ENCODE measurements at places on chromosomes 12 and 14.

- DNase-seq, result no peak
These were observed 16.8 kb downstream of the FLVCR2 start for GRCh38 chr14:75595226-75595625.

DNA sequence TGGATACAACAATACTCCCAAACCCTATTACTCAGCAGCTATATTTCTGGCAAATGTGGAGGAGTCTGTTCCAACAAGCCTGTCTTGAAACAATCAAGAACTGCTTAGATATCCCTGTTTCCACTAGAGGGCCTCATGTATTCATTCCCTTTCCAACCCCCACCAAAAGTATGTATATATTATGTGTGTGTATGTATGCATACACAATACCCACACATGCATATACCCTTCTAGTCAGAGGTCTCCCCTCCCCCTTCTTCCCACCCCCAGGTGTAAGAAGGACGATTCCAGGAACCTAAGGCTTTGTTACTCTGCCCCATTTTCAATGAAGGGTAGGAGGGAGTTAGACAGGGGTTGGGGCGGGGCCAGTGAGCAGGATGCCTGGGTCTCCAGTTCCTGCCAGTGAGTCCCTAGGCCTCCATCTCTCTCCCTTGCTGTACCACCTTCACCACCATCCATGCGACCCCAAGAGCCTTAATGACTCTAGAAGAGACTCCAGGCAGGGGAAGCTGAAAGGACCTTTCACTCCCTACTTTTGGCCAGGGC lies at the start of gene DGKA:
DGKA (plus strand) TSS at position 392 of the 546 bp plus-strand sequence. CDS start 5,342 bp downstream, outside the sequence.
- DNase-seq, result peak; percentile 71

GRCh38 chr12:109592905-109593272 lies 19.3 kb downstream of the MVK start:
- DNase-seq, result no peak

GRCh38 chr12:24561411-24561871 lies 387.5 kb downstream of the BCAT1 start:
- peak; percentile 52 for DNase-seq

DNA sequence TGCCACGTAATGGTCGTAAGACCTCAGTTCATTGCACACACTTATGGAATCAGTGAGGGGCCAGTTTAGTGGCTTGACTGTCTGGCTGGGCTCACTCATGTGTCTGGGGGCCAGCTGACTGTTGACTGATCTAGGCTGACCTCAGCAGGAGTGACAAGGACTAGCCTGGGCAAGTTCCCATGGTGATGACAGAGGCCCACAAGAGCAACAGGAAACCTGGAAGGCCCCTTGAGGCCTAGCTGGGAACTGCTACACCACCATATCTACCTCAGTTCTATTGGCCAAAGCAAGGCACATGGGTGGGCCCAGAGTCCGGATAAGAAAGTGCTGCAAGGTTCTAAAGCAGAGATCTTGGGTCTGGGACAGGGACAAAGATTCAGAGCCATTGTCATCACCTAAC lies 21.3 kb upstream of the RFLNA start:
- peak; percentile 64 for DNase-seq

DNA sequence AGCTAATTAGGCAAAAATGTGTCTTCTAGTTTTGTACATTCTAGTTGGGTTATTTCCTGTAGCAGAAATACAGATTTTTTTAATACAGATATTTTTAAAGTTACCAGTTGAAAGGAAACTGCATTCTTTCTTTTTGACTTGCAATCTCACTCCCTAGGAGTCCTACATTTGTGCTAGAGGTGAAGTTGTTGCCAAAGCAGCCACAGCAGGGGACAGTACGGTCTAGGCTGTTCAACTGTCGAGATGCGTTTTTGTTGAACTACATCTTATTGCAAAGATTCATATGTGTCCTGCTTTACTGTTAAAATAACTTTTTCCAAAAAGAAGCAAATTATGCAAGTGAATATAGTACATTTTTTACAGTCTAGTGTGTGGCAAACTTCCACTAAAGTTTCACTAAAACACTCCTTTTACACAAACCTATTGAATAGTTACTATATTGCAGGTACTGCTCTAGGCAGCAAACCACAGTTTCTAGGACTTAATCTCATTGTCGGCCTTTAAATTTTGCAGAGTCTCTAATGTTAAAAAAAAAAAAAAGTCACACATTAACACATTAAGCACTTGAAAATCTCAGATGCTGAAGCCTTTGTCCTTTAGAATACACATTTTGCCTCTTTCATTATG lies 30.2 kb upstream of the SRGAP1 start:
- no peak for DNase-seq

DNA sequence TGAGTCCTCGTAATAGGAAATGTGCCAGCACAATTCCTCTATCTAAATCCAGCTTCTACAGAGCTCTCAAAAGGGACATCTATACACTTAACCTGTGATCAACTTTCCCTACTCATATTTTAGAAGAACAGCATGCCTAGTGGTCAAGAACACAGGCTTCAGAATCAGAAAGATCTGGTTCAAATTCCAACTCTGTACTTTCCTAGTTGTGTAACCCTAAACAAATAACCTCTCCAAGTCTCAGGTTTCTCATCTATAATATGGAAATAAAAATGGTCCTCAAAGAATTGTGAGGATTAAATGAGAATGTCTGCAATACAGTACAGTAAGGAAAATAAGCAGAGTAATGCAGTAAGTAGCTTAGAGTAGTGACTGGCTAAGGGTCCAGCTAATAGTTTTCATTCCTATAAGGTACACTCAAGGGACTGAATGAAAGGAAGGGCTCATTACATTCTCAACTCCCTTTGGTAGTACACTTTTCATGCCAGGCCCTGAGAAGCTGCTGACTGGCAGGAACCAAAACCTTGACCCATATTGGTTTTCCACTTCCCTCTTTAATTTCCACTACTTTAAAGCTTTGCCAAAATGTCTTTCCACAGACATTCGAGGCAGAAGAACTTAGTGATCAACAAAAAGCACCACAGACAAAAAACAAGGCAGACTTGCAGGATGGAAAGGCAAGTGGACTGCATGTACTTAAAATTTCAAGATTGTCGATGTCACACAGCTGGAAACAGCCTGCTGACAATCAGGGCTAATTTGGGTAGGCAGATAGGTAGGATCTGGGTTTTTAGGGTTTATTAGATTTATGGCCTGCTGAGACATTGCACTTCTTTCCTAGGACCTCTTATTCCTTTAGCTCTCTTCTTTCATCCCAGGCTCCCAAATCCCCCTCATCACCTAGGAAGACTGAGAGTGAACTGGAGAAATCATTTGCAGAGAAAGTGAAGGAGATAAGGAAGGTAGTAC lies 4.3 kb downstream of the CCDC196 start:
- no peak for DNase-seq

DNA sequence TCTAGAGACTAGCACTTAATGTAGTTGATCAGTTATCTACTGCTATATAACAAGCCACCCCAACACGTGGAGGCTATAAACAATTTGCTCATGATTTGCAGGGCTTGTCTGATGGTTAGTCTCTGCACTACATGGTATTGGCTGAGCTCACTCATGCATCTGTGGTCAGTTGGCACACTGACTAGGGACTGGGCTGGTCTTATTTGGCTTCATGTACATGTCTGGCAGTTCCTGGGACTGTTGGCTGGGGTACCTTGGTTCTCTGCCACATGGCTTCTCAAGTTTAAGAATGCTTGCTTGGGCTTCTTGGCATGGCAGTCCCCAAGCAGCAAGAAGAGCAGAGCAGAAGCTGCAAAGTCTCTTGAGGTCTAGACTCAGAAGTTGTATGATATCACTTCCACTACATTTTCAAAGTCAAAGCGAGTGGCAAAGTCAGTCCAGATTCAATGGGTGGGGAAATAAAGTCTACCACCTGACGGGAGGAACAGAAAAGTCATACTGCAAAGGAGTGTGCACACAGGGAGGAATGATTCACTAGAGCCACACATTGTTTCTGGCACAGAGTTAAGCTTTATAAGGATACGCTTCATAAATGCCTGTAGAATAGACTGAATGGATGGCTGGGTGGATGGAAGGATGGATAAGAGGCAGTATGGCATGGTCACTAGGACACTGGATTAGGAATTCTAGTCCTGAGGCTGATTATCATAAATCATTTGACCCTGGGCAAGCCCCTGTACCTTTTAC lies 44.8 kb upstream of the PTHLH start:
- no peak for DNase-seq

DNA sequence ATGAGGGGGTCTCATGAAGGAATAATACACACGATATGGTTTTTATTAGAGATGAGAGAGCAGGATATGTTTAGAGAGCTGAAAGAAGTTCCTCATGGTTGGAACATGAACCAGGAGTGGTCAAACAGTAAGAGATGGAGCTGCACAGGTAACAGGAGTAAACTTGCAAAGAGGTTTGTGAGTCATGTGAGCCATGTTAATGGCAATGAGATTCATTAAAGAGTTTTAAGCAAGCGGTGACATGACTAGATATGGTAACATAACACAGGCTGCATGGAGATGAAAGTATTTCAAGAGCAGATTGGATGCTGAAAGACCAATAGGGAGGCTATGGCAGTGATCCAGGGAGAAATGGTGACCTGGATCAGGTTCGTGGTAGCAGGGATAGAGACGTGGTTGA lies 62.6 kb upstream of the SSTR1 start:
- no peak for DNase-seq

DNA sequence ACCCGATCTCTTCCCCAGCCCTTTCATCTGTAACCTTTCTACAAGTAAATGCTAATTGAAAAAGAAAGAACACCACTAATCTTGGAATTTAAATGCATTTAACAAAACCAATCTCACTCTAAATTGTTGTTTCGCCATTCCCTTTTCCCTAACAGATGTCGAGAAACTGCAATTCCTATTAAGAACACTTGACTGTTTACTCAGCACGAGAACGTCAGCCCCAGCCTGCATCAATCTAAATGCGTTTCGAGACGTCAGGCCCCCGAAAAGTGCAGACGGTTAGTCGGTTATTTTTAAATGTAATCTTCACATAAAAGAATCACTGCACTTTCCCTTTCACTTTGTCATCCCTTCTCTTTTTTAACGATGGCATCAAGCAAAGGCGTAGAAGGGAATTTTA lies 837.6 kb downstream of the VRK1 start:
- no peak for DNase-seq

- no peak for DNase-seq
These were observed 82.9 kb downstream of the BCL2L14 start for GRCh38 chr12:12153596-12153995.

- peak; percentile 69 for DNase-seq
These were observed 34.2 kb upstream of the KICS2 start for GRCh38 chr12:64256166-64256800.

Measured in EH (cell line).